Thoracic aorta (tissue), 2 donors: ENCODE measurements at places on chromosomes 5 and 9. TPM values are rescaled to one million over a fixed set of nuclear protein-coding genes. Genes with fewer than 3 reads are reported as not detected.

The PCDHB1 gene
- not detected for total RNA-seq

DNA sequence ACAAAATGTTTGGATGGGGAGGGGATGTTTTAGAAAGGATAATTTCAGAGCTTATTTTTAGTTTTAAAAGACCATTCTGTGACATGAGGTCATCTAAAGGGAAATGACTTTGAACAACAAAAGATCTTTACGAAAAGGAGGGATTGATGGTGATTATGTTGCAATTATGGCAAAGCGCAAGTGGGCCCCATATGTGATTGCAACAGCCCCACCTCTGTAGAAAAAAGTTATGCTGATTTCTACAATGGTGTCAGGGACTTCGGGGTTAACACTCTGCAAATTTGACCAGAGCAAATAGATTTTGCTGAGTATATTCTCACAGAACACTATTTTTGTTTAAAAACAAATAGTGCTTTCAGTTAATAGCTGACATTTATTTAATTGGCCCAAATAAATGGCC lies 312.8 kb downstream of the NSG2 start:
- no peak for DNase-seq

GRCh38 chr5:64814073-64814472 lies 45.3 kb downstream of the CWC27 start:
- DNase-seq: no peak

The SLC26A2 gene
- total RNA-seq: 16.9 TPM

The SPATA6L gene
- 2.4 TPM for total RNA-seq

DNA sequence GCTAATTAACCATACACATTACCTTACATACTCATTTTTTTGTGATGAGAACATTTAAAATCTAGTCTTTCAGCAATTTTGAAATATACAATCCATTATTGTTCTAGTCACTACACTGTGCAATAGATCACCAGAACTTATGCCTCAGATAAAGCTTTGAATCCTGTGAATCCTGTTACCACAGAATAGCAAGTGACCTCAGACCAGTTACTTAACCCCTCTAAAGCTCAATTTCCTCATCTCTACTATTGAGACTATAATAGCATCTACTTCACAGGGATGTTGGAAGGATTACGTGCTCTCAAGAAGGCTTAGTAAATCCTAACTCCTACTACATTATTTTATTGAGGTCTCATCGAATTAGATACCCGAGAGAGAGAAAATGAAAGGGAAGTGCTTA lies 60.2 kb upstream of the PIP5K1B start:
- no peak for DNase-seq

- DNase-seq: no peak
Observed at GRCh38 chr5:137565450-137565849, 66.3 kb upstream of the SPOCK1 start.

The STPG3 gene
- total RNA-seq: not detected

The SPATA31A7 gene
- total RNA-seq: not detected

GRCh38 chr5:159750226-159750625 lies 166.1 kb upstream of the ADRA1B start:
- DNase-seq: no peak

The LCN15 gene
- not detected for total RNA-seq

The PCDHB6 gene
- total RNA-seq: 3.2 TPM

DNA sequence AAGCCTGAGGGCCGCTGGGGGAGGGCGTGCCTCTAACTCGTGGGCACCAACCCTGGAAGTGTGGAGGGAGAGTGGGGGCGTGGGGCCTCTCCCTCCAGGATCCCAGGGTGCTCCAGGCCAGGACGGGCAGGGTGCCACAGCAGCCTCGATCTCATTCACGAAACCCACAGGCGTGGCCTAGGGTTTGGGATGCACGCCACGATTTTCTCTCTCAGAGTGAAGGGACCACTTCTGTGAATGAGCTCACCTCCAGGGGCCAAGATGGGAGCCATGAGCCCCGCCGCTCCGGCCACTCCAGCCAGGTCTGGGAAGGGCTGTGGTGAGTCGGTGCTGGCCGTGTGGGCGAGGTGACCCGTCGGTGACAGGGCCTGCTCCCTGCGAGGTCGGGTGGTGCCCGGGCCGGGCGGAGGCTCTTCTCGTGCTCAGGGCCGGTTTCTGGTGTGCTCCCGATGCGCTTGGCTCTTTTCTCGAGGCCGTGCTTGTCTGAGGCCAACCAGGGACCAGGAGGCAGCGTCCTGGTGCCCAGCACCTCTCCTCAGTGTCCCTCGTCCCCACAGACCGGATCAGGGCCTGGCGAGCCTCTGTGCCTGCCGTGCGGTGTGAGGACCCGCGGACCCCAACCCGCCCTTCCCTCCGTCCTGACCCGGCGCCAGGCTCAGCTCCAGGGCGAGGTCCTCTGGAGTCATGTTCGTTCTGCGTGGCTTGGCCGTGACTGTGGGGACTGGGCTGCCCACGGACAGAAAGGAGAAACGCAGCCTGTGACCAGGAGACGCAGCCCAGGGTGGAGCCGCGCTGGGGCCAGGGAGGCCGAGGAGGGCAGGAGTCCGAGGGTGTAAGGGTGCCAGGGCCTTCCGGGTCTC lies 31.0 kb downstream of the TPPP start:
- no peak for DNase-seq

The NUTM2G gene
- not detected for total RNA-seq

GRCh38 chr5:136022965-136023364 lies 5.8 kb upstream of the TGFBI start:
- no peak for DNase-seq

DNA sequence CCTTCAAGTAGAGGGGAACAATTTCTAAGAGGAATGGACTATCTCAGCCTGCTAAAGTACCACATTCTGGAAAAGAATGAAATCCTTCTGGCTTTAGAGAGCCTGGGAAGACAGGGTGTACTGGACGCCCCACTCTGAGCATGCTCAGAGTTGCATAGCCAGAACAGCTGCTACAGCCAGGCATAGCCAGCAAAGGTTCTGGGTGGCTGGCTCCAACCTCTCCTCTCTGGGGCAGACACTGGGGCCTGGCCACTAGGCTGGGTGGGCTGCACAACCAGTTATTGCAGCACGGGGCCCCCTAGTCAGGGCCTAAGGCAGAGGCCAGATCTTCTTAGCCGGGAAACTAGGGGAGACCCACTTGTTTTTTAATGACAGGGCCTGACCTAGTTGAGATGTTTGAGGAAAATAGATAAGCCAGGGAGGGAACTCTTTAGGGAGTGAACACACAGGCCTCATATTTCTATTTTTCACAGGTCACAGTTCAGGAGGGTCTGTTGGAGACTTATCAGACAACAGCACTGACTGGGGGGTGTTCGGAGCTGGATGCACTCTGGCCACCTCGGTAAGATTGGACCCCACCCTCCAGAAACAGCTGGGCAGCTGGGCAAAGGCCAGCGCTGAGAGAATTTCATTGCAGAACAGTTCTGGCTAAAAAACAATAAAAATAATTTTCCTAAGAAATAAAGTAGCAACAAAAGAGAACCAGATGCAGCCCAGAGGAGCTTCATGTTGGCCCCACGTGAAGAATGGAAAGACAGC lies 142.9 kb downstream of the LPAR1 start:
- DNase-seq: no peak

- DNase-seq: no peak
Observed at GRCh38 chr5:87944553-87945285, 323.9 kb downstream of the TMEM161B start.

The TYRP1 gene
- total RNA-seq: 1.8 TPM

- DNase-seq: no peak
Observed at GRCh38 chr9:34380034-34380510, 3.4 kb upstream of the MYORG start.

DNA sequence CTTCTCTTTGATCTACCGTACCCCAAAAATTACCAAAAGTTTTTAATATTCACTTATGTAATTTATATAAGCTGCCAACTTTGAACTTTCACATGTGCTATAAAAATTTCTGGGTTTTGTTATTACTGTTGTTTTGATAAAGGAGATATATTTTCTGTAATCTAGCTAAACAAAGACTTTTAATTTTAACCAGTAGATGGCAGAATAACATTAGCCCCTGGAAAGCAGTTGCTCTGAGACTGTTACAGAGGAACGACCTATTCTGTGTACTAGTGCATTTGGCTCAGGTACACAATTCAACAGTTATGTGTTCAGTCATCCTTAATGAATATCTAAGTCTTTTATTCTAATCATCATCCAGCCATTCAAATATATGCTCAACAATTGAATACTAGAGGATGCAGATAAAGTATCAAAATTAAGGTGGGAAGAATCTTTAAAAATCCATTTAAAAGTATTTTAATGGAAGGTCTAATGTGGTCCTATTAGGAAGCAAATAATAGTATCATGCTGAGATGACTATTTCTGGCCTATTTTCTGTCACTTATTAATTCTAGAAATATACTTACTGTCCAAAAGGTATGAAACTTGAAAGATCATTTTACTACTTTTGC lies 8.6 kb downstream of the KLHL9 start:
- no peak for DNase-seq

The NME5 gene
- not detected for total RNA-seq

DNA sequence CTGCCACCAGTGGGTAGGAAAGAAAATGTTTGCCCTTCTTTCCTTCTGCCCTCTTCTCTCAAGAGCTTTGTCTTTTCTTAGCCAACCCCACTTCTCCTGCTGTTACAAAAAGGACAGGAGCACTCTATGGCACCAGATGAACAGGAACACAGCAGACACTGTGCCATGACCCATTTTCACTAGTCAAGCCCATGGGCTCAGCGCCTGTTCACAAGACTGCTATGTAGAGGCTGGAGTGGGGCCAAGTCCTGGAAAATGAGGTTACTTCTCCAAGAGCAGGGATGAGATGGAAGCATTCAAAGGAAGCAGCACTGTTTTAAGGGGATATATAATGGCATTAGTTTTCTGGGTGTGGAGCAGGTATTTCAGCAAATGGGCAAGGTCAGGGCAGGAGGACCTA lies 46.8 kb upstream of the GRAMD2B start:
- DNase-seq: no peak

The FYB1 gene
- total RNA-seq: 12.9 TPM

The WDR31 gene
- 5.4 TPM for total RNA-seq

DNA sequence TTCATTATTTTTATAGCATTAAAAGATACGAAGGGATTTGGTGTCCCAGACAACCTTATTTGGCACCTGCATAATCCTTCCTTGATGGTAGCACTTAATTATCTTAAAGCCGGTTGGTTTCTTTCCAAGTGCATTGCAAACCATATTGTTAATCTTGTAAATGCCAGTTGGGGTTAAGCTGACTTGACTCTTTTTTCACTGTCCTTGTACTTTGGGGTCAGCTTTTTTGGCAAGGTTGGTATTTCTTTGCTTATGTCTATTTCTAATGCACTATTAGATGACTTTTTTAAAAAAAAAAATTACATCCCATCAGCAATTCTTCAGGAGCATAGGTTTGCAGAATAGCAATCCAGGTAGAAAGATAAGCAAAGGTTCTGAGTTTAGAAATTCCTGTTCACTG lies 466.8 kb upstream of the TLE4 start:
- DNase-seq: no peak

DNA sequence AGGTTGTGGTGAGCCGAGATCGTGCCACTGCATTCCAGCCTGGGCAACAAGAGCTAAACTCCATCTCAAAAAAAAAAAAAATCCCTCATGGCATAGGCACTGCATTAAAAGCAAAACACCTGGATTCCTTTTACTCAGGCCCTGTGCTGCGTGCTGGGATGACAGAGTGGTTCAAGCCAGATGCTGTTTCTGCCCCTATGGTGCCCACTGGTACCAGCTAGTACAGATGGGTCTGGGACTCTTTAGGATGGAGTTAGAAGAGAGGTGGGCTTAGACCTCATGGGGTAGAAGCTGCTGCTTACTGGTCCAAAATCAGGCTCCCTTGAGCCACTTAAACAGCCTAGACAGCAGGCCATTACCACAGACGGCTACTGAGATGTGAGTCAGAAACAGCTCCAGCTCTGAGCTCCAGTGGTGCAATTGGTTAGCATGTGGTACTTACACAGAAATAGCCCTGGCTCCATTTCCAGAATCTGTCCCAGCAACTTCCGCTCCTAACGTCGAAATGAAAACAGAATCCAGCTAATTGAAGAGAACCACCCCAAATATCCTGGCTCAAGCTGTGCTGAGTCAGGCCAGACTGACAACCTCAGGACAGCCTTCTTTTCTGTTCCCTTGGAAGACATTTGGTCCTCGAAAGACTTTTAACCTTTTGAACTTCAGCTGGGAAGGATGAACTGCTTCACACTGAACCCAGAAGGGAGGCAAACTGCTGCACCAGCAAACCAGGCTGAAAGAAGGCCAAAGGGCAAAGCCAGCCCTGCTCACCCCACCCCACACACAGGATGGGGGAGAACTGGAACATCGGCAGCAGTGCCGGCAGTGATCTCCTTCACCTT lies 15.5 kb downstream of the C5orf15 start:
- DNase-seq: peak; percentile 70

- no peak for DNase-seq
Observed at GRCh38 chr5:128632264-128632663, 94.2 kb upstream of the FBN2 start.

The GCNT1 gene
- 17.1 TPM for total RNA-seq

- DNase-seq: no peak
Observed at GRCh38 chr5:50667653-50668595, 1.5 kb downstream of the PARP8 start.

The C6 gene
- 0.49 TPM for total RNA-seq

DNA sequence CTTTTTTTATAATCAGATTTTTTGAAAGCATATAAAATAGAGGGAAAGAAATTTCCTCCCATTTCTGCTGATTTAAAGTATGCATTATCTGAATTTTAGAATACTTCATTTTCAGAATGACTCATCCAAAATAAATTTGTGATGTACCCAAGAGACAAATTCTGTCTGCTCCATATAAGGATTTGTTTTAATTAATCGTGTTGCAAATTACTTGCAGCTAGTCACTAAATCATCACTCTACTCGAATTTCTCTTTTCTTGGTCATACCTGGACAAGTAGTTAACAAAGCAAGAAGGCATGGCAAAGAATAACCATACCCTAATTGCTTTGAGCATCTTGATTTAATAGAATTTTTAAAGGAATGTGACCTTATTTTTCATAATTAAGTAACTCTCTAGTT lies 284.1 kb upstream of the GRAMD2B start:
- no peak for DNase-seq

DNA sequence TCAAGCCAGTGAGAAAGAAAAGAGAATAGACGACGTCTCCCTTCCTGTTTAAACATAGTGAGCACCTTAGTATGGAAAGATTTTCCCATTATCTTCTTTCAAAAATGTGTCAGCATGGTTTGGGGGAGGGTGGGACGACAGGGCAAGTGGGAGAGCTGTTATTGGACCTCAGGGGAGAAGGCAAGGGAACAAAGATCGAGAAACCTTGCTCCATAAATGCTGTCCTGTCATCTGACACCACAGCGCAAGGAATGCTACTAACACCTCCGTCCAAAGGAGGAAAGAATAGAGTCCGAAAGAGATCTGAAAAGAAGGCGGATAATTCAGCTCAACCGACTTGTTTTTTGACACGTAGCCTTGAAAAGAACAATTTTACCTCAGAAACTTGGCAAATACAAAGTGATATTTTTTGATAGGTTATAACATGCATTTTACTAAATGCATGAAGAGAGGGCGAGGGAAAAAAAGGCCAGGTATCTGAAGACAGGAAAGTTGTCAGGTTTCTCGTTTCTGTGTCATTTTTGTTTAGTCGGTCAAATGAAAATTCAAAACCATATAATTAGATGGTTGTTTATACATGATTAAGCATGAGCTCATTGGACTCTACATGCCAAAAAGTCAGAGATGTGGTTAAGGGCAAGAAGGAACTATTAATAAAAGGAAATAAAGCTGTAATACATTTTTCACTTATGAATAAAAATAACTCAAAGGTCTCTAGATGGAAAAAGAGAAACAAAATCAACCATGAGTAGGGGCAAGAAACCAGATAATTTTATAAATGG lies 155.7 kb downstream of the GLIS3 start:
- DNase-seq: no peak
